ENCODE measurements at places on chromosomes 2 and 18.
A peak's percentile ranks its signal among the peaks of the same experiment; 100 is the strongest.

DNA sequence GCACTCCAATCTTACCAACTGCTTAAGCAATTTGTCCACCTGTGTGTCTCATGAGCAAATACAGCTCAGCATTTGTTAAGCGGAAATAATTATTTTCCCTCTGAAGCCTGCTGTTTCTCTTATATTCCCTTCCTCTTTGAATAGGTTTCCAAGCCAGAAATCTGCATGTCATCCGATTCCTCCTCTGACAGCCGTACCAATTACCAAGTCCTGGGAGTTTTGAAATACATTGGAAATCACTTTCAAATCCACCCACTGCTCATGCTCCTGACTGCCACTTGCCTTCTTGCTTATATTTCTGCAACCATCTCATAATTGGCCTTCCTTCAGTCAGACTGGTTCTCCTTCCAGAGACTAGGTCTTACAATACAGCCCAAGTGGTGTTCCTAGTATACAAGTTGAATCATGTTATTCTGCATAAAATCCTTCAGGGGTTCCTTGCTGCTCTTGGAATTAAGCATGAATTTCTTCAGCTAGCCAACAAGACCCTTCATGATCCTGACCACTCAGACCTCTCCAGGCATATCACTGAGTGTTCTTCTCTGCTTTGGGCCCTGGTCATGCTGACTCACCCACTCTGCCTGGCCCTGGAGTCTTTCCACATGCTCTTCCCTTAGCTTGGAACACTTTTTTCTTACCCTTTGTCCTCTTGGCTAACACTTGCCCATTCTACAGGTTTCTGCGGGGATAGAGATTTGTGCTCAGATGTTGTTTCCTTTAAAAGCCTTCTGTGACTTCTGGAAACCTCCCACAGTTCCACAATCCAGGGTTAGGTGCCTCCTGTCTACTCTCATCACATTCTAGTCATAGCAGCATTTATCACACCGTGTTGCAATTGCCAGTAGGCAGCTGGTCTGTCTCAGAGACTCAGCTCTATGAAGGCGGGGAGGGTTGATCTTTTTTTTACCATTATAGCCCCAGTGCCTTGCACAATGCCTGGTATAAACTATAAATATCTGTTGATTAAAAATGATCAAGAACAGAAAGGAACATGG lies 157.6 kb downstream of the ARL6IP6 start:
- DNase-seq, result peak; percentile 88

DNA sequence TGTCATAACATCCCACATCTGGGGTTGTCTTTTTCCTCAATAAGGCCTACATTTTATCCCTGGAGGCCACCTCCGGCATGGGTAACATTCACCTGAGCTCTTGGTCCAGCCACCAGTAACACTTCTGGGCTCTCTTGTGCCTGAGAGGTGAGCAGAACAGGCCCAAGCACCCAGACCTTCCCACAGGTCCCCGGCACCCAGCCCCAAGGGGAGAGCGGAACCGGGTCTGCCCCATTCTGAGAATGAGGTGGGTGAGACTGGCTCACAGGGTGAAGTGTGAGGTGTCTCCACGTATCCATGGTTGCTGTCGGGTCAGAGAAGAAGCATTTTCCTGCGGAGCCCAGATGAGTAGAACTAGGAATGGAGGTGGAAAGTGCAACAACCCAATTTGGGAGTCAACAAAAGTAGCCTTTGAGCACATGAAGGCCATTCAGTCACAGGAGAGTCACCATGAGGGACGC lies 496.7 kb upstream of the MYT1L start:
- no peak for DNase-seq

DNA sequence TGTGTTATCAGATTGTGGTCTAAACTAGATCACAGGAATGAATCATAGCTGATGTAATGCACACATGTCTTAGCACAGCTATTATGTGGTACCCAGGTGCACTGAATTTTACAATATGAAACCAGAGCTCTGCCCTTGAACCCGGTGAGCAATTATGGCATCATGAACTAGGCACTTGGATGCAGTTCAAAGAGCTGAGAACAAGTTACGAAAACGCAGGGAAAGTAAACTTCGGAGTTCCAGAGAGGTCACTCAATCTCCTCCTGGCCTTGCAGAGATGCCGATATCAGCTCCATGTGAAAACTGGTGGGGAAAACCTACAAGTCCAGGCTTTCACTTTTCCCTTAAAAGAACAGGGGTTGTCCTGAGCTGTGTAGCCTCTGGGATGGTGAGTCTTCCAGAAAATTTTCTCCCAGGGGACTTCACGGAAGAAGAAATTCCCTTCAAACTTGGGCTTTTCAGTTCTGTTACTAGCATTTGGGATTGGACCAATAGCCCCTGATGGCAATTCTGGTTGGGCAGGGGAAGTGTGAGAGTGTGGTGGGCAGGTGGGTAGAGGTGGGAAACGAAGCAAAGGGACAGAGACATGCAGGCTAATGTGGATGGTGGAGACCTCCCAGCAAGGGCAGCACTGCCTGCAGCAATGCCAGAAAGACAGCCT lies 71.1 kb upstream of the SH3BP4 start:
- DNase-seq, result peak; percentile 98

DNA sequence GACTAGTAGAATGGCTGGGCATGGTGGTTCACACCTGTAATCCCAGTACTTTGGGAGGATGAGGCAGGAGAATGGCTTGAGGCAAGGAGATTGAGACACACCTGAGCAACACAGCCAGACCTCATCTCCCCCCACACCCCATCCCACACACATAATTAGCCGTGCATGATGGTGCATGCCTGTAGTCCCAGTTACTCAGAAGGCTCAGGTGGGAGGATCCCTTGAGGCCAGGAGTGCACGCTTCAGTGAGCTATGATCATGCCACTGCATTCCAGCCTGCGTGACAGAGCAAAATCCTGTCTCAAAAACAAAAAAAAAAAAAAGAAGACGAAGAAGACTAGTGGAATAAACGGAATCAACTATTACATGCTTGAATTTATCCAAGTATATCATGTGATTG lies 150.0 kb downstream of the STK39 start:
- DNase-seq, result no peak

- DNase-seq, result no peak
Observed at GRCh38 chr18:48519431-48520100, 19.3 kb upstream of the CTIF start.

DNA sequence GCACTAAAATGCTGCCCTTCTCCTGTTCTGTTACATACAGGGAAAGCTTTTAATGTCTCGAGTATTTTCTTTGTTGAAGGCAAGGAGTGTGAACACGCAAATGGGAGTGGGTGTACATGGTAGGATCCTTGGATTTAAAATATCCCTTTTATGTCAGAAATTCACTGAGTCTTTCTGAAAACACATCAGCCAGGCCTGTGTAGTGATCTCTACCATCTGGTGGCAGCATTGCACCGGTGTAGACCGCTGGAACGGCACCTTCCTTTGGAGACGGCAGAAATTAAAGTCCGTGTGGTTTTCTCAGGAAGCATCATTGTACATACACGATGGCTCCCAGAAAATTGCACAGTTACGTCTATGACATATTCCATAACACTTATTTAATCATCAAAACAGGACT lies 515.8 kb downstream of the GALR1 start:
- DNase-seq, result no peak

DNA sequence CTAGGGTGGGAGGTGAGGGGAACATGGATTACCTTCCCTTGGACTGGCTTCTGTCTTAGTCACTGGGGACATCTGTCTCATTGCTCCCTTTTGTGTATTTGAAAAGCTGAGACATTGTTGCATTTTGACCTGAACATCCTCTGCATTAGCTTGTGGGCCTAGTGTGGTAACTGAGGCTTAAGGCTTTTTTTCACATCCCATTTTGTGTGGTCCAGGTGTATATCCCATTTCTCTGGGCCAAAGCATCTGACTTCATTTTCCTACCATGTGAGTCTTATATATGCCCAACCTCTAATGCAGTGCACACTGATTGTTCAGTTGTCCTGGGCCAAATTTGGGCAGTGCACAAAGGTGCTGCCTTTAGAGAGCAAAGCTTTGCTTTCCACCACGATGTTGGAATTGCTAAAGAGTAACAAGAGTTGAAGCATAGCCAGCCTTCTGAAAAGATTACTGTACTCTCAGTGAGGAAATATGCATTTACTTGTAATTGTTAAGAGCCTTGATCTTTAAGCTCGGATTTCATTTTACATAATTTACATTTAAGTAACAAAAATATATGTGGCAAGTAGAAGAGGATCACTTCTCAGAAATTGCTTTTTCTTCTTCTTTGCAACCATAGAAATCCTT lies 13.3 kb downstream of the PRKCE start:
- no peak for DNase-seq

- no peak for DNase-seq
Observed at GRCh38 chr2:3320910-3321605, 56.6 kb downstream of the EIPR1 start.

GRCh38 chr2:70992945-70993853 lies 1.5 kb downstream of the TEX261 start:
- DNase-seq, result no peak

GRCh38 chr2:106183101-106183696 lies 10.9 kb downstream of the UXS1 start:
- DNase-seq, result no peak

- DNase-seq, result peak; percentile 14
Observed at GRCh38 chr2:42567364-42567763, 1.1 kb upstream of the MTA3 start.

DNA sequence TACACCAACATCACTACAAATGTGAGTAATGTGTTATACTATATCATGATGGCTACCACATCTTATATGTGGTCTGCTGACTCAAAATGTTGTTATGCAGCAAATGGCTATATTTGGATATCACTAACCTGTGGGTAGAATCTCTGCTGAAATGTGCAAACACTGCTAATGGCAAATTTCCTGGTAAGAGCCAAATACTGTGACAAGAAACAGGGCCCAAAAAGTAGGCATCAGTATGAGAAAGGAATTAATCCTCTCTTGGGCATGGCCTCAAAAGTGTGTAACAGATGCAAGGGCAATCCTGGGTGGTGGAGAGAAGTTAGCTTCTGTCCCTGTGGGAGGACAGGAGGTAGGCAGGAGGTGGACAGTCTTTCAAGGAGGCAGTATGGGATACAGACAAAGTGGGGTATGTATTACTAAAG lies 13.3 kb downstream of the ATF2 start:
- DNase-seq, result peak; percentile 92

DNA sequence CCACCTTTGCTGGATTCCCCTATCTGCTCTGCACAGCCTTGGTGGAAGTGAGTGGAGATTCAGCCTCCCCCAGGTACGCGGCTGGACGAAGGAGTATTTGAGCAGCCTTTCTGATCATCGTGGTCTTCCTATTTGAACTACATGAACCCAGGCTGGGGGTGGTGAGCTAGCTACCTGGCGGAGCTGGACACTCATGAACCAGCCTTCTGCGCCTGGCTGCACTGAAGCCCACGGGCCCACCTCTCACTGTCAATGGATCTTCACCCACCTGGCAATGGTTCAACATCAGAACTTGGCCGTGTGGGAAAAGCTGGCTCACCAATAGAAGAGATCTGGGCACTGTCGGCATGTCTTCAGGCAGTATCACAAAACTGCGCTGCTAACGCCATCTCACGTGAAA lies 35.4 kb downstream of the ANKMY1 start:
- no peak for DNase-seq

DNA sequence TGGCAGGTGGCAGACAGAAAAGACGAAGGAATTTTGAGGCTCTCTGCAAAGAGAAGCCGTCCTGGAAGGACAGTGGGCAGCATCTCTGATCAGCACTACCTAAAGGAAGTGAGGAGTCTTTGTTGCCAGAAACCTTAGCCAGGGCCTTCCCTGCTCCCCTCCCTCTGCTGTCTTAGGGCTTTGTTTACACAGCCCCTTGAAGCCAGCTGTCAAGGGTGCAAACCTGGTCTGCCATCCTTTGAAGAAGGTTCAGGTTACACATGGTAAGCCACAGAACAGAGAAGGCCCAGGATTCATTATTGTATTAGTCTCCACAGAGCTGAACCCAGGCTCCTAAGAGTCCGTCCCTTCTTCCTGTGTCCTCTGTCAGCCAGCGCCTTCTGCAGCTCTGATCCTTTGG lies 356.7 kb downstream of the TGIF1 start:
- no peak for DNase-seq
